ENCODE measurements at places on chromosomes 2 and 18.

GRCh38 chr2:215677481-215677880 is 241.6 kb upstream of the FN1 start:
- peaks cover 17% of the 10 kb centered on the region for H3K4me1 ChIP-seq
- H3K36me3 ChIP-seq, result no peaks in the 10 kb centered on the region
- no peak overlapping the region for H3K27ac ChIP-seq
- H3K27me3 ChIP-seq, result no peaks in the 10 kb centered on the region
- H3K4me3 ChIP-seq, result no peak overlapping the region

GRCh38 chr2:69214898-69215297 is 172.1 kb downstream of the GFPT1 start:
- no peak overlapping the region for H3K27ac ChIP-seq
- H3K4me3 ChIP-seq, result no peak overlapping the region
- no peaks in the 10 kb centered on the region for H3K4me1 ChIP-seq

DNA sequence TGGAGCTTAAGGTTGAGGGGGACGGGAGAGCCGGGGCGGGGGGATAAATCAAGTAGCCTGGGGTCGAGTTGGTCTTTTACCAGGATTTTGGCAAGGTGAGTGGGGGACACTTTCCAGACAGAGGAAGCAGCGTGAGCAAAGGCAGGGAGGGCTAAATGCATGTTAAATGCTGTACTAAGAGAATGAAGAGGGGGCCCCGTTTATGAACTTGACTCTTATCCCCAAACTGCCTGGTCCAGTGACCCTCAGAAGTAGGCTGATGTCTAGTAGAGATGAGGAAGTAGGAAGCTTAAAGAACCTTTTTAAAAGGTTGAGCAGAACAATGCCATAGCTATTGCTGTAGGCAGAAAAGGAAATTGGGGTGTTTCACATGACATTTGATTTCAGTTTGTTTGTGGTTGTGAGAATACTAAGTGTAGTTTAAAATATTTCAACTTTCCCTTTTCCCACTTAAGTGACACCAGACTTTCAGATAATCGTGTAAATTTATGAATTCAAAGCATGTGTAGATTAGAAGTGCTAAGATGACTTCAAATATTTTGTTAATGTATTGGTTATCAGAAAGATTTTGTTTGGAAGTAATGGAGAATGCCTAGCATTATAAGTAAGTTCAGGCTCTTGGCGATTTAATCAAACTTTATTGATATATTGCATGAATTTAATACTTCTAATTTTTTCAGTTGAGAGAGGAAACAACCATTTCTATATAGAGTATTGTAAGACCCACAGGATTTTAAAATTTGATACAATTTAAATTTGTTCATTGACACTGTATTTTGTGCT is 1.8 kb downstream of the REL start:
- peak overlapping the region; percentile 99 for H3K4me3 ChIP-seq
- H3K27me3 ChIP-seq, result no peaks in the 10 kb centered on the region
- H3K36me3 ChIP-seq, result peaks cover 37% of the 10 kb centered on the region
- peak overlapping the region; percentile 99 for H3K27ac ChIP-seq

DNA sequence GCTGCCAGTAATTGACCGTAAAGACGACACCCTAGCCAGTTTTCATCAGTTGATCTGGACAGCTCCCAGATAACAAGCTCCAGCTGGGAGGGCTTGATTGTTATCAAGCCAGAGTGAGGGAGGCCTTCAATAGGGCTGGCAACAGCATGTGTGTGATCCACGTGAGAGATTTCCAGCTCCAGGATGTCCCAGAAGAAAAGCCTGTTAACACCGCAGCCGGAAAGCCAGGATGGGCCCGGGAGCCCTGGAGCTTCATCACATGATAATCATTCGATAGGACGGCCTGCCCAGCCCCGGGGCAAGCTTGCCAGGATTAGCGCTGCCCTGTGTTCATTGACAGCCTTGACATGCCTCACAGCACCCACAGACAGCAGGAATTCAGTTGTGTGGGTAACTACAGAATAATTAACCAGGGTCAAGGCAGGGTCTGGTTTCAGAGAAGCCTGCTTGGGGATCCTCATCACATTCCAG is 182.5 kb downstream of the C1D start:
- H3K27me3 ChIP-seq, result no peaks in the 10 kb centered on the region
- no peak overlapping the region for H3K27ac ChIP-seq
- H3K4me3 ChIP-seq, result no peak overlapping the region
- no peaks in the 10 kb centered on the region for H3K36me3 ChIP-seq
- H3K4me1 ChIP-seq, result no peaks in the 10 kb centered on the region

- no peaks in the 10 kb centered on the region for H3K4me1 ChIP-seq
- DNase-seq, result no peak
- no peaks in the 10 kb centered on the region for H3K36me3 ChIP-seq
- no peak overlapping the region for H3K4me3 ChIP-seq
- peaks cover 3% of the 10 kb centered on the region for H3K27me3 ChIP-seq
These were observed 762.2 kb upstream of the HS6ST1 start for GRCh38 chr2:129080715-129081476.

- no peak for DNase-seq
- peaks cover 26% of the 10 kb centered on the region for H3K36me3 ChIP-seq
- no peak overlapping the region for H3K4me3 ChIP-seq
These were observed 20.9 kb downstream of the MMADHC start for GRCh38 chr2:149566652-149567051.

GRCh38 chr2:133365117-133365516 is 203.1 kb downstream of the NCKAP5 start:
- H3K27ac ChIP-seq, result no peak overlapping the region
- no peaks in the 10 kb centered on the region for H3K36me3 ChIP-seq
- H3K27me3 ChIP-seq, result peaks cover 1% of the 10 kb centered on the region
- no peak for DNase-seq

GRCh38 chr2:11550302-11550701 is 16.5 kb downstream of the GREB1 start:
- H3K27ac ChIP-seq, result no peak overlapping the region
- no peaks in the 10 kb centered on the region for H3K36me3 ChIP-seq
- DNase-seq, result no peak
- H3K4me1 ChIP-seq, result no peaks in the 10 kb centered on the region

DNA sequence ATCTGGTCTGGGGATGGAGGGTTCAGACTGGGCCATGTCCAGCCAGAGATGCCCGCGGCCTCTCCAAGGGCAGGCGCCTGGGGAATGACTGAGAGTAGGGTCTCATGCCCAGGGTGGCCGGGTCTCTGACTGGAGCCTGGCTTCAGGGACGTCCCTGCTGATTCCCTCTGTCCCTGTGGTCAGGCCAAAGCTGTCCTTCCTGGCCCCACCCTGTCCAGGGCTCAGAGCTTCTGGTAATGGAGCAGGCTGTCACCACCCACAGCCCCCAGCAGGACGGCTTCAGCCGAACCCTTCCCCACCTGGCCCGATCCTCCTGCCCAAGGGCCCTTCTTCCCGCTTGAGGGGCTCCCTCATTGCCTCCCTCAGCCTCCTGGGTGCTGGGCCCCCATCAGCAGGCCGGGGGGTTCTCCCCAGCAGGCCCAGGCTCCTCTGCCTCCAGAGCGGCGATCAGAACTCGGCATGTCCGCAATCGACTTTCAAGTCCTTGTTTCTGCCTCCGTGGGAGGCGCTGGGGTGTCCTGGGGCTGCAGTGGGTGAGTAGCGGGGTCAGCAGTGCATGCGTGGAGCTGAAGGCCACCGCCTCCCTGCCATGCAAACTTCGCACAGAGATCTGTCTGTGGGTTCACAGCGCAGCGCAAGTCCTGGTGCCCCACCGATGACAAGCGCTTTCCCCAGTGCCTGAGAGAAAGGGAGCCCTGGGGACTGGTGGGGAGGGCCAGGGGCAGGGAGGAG is 18.3 kb downstream of the RAMP1 start:
- peaks cover 8% of the 10 kb centered on the region for H3K4me1 ChIP-seq
- no peaks in the 10 kb centered on the region for H3K27me3 ChIP-seq
- no peak overlapping the region for H3K4me3 ChIP-seq
- no peak overlapping the region for H3K27ac ChIP-seq
- peaks cover 4% of the 10 kb centered on the region for H3K36me3 ChIP-seq

GRCh38 chr2:55162284-55163006 is 69.6 kb downstream of the CLHC1 start:
- H3K4me1 ChIP-seq, result peaks cover 5% of the 10 kb centered on the region
- H3K27me3 ChIP-seq, result peaks cover 4% of the 10 kb centered on the region
- DNase-seq, result no peak
- H3K4me3 ChIP-seq, result no peak overlapping the region
- no peaks in the 10 kb centered on the region for H3K36me3 ChIP-seq

GRCh38 chr2:229269941-229270340 is 1.1 kb downstream of the PID1 start:
- no peak overlapping the region for H3K27ac ChIP-seq
- no peaks in the 10 kb centered on the region for H3K36me3 ChIP-seq
- peaks cover 17% of the 10 kb centered on the region for H3K27me3 ChIP-seq
- H3K4me3 ChIP-seq, result no peak overlapping the region
- DNase-seq, result no peak
